ENCODE measurements at places on chromosomes 7 and 10.

DNA sequence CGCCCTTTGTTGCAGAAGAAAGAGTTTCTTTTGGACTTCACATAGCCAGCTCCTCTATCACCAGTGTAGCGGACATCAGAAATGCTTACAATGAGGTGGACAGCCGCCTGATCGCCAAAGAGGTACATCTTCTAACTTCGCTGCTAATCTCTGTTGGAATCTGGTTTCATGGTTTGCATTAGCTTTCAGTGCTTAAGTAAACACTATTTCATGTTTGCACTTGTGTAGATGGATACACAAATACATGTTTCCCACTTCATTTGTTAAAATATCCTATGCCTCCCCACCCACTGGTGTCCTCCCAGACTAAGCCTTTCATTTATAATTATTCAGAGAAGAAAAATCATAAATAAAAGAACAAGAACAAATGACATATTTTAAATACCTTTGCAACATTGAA, 103.9 kb downstream of the WDFY4 start:
- DNase-seq: no peak

GRCh38 chr7:115410972-115411686, 489.2 kb downstream of the MDFIC start:
- no peak for DNase-seq

DNA sequence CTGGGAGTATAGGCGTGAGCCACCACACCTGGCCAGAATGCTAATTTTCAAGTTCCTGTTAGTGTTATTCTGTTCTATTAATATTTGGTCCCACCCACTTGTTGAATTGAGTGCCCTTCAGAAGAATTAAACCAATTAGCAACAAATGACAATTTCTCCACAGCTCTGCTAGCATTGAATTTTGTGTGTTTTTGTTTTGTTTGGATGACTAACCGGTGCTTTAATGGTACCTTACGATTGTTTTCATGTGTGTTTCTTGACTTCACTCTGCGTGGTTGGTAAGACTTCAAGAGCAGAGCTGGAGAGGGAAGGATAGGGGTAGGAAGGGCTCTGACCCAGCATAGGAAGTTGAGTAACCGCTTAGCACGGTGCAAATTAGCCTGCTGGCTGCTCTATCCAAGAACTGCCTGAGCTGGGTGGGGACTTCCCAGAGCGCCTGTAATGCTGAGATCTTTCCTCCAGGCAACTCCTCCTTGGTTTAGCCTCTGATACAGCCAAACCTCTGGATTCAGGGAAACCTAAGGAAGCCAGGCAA, 4.6 kb downstream of the ARPC1B start:
- DNase-seq: peak; percentile 78

DNA sequence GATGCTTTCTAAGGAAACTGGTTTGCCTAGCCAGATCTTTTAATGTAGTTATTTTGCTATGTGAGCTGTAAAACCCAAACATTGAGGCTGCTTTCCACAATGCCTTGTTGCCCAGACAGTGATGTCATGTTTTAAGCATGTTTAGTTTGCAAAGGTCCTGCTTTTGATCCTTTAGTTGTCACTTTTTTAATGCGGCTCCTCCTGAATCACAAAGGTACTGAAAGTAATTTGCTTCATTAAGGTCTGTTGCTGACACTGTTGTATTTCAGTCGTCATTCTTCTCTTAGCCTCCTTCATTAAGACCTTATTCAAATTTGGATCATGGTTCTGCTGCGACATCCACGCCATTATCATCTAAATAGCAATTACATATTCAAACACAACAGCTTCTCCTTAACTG, 10.6 kb downstream of the RPA3 start:
- peak; percentile 28 for DNase-seq

DNA sequence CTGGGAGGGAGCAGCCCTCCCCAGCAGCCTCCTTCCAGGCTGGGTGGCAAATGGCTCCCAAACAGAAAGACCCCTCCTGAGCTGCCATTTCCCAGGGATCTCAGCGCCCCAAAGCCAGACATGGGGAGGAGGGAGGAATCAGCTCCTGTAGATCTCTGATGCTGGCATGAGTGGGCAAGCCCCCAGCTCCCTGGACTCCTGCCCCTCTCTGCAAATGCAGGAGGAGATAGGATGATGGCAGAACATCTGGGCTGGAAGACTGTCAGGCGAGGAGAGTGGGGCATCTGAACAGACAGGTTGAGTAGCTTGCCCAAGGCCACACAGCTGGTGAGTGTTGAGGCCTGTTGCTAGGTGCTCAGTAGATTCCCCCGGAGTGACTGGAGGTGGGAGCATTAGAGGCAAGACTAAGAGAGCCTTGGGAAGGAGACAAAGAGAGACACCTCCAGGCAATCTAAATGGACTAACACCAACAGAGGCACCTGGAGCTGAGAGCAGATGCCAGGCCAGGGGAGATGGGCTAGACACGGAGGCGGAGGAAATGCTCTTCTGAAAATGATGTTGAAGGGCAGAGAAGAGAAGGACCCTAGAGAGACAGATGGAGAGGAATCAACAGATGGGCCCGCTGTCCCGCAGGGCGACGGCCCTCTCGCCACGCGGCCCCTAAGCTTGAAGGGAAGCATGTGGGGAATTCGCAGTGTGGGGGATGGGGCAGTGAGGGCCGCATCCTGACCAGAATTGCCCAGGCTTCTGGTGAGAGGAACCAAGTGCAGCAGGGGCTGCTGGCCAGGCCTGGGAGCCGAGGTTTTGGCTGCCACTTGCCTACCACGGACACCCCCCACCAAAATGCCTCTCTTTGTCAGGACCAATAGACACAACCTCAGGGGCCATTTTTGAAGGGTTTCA, 84.8 kb upstream of the LRRC4 start:
- no peak for DNase-seq

GRCh38 chr7:19410106-19410505, 264.9 kb upstream of the FERD3L start:
- peak; percentile 60 for DNase-seq

GRCh38 chr7:1767524-1767923, 97.4 kb downstream of the ELFN1 start:
- DNase-seq: no peak

DNA sequence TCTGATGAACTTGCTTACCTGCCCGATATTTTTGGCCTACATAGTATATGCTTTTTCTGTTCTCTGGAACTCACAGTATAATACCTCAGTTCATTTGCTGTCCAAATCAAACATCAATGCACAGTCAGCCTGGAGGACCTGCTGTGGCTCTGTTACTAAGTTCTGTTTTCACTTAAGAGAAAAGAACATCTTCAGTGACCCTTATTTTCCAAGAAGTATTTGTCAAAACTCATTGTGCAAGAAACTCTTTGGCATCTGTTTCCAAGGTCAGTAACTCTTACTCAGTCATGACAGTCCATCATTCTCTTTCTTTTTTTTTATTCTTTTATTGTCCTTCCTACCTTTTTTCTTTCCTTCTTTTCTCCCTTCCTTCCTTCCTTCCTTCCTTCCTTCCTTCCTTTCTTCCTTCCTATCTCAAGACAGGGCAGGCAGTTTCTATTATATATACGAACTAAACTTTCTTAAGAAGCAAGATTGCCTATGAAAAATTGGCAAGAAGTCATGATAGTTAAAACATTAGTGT, 37.8 kb upstream of the SEM1 start:
- DNase-seq: no peak

DNA sequence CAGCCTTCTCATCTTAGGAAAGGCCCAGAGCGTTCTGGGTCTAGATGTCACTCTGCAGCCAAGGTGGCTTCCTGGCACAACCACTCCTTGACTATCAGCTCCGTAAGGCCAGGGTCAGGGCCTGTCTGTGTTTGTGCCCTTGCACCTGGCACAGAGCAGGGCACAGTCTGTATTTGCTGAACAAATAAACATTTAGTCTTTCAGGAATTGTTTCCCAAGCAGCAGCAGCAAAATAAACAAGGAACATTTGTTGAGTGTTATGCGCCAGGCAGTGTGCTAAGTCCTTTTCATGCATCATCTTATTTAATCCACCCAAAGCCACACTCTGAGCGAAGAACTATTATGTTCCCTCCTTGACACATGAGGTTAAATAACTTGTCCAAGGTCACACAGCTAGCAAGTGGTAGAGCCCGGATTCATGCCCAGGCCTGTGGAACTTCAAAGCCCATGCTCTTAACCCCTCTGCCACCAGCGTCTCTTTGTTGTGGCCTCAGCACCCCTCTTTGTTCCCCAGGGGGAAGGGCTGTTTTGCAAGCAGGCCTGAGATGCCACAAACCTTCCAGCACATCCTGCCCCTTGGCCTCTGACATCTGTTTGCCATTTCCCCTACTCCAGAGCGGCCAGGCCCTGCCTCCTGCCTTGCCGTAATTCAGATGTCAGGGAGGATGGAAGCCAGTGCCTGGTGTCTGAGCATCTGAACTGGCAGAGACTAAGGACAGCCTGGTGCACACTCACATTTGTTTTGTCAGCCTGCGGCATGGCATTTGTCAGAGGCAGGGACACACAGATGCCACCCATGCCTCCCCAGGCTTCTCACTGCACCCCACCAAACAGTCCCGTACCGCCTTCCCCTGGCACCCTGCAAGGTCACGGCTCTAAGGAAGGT, 325.8 kb upstream of the ZMIZ1 start:
- no peak for DNase-seq

DNA sequence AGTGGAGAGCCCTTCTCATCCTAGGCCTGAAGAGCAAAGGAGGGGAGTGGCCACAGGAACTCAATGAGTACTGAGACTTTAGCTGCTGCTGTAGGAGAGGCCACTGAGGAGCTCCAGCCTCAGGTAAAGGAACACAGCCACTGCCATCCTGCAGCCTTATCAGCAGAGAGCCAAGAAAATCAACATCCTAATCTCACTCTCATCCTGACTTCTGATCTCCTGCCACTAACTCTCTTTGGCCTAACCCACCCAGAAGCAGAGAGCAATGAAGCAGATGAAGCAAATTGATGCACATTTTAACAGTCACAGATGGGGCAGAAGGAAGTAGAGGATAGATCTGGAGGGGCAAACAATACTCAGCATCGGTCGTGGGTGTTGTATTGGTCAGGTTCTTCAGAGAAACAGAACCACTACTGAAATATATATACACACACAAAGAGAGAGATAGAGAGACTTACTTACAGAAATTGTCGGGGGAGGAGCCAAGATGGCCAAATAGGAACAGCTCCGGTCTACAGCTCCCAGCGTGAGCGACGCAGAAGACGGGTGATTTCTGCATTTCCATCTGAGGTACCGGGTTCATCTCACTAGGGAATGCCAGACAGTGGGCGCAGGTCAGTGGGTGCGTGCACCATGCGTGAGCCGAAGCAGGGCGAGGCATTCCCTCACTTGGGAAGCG, 297.6 kb downstream of the MTERF1 start:
- DNase-seq: no peak

DNA sequence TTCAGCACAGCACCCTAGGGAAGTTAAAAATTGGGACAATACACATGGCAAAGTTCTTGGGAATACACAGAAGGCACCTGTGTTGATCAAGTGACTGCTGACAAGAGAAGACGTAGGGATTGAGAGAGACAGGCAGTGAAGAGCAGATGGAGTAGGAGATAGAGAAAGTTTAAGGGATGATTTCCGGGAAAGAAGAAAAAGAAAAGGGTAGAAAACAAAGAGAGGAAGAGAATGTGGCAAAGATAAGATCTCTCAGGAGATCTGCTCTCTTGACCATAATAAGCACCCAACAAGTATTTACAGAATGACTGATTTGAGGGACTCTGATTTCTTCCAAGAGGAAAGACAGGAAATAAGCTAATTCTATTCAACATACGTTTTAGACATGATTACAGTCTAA, 15.1 kb upstream of the RALA start:
- DNase-seq: no peak

GRCh38 chr7:134613623-134614347, 32.9 kb upstream of the BPGM start:
- peak; percentile 100 for DNase-seq

- DNase-seq: peak; percentile 37
Observed at GRCh38 chr7:6640246-6640721, 3.2 kb downstream of the ZNF316 start.

GRCh38 chr10:126459878-126460481, 71.7 kb upstream of the ADAM12 start:
- peak; percentile 95 for DNase-seq

- no peak for DNase-seq
Observed at GRCh38 chr7:24704311-24704710, 53.0 kb downstream of the GSDME start.
